Breast epithelium (tissue), 4 donors: ENCODE measurements at places on chromosomes 6 and 20. TPM values are rescaled to one million over a fixed set of nuclear protein-coding genes. Genes with fewer than 3 reads are reported as not detected.

GRCh38 chr6:153121311-153121710 is 9.8 kb downstream of the RGS17 start:
- no peak for DNase-seq
- no peaks in the 10 kb centered on the region for H3K36me3 ChIP-seq
- no peaks in the 10 kb centered on the region for H3K4me1 ChIP-seq
- H3K27ac ChIP-seq: no peak overlapping the region
- no peaks in the 10 kb centered on the region for H3K27me3 ChIP-seq
- no peak overlapping the region for H3K4me3 ChIP-seq

DNA sequence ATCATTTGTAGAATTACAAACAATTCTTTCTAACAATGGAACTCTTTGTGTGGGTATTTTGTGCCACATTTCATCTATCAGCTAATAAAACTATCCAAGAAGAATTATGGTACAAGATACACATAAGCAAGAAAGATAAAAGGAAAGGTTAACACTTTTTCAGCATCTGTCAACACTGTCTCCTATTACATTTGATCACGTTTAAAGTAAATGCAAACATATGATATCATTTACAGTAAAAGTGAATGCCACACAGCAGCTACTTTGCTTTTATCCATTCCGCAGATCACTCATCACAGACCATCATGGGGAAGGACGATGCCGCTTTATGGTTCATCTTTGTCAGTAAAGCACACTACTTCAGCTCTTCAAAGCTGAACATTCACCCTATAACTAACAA is 456.4 kb upstream of the MANEA start:
- no peak overlapping the region for H3K4me3 ChIP-seq
- no peaks in the 10 kb centered on the region for H3K36me3 ChIP-seq
- no peaks in the 10 kb centered on the region for H3K27me3 ChIP-seq

GRCh38 chr6:88287696-88288095 is 121.5 kb upstream of the CNR1 start:
- H3K27ac ChIP-seq: no peak overlapping the region
- no peak for DNase-seq
- H3K27me3 ChIP-seq: no peaks in the 10 kb centered on the region

- no peak overlapping the region for H3K4me3 ChIP-seq
- no peaks in the 10 kb centered on the region for H3K27me3 ChIP-seq
- H3K4me1 ChIP-seq: no peaks in the 10 kb centered on the region
Measured at GRCh38 chr6:128595544-128595943, 75.1 kb upstream of the PTPRK start.

- no peak overlapping the region for H3K4me3 ChIP-seq
- DNase-seq: no peak
- no peaks in the 10 kb centered on the region for H3K36me3 ChIP-seq
- no peak overlapping the region for H3K27ac ChIP-seq
- no peaks in the 10 kb centered on the region for H3K4me1 ChIP-seq
Measured at GRCh38 chr20:36688630-36689029, 42.6 kb upstream of the SLA2 start.

- H3K27me3 ChIP-seq: no peaks in the 10 kb centered on the region
- H3K36me3 ChIP-seq: no peaks in the 10 kb centered on the region
- no peaks in the 10 kb centered on the region for H3K4me1 ChIP-seq
- no peak for DNase-seq
Measured at GRCh38 chr6:13485923-13486562, 1.4 kb downstream of the GFOD1 start.

GRCh38 chr20:59578436-59579403 is 25.6 kb upstream of the PHACTR3 start:
- H3K4me3 ChIP-seq: no peak overlapping the region
- peak; percentile 31 for DNase-seq
- H3K27me3 ChIP-seq: peaks cover 69% of the 10 kb centered on the region

The HDGFL1 gene
- total RNA-seq: not detected

The TBXT gene
- not detected for total RNA-seq

DNA sequence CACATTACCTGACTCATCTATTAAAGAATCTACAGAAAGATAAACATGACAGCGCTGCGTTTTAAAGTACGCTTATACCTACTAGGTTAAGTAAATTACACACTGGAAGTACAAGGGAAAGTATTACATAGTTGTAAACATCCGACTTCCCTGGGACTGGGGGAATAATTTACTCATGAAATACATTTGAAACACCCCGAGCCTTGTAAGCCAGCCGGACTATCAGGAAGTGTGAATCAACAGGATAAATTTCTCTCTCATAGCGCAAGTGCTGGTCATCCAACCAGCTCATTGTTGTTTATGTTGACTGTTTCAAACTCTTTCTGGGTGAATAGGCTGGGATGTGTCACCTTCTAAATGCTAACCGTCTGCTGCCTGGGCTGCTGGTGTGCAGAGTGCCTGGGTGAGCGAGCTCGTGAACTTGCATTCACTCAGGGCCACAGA is 4.9 kb downstream of the BMP6 start:
- H3K4me3 ChIP-seq: no peak overlapping the region
- H3K36me3 ChIP-seq: no peaks in the 10 kb centered on the region
- H3K27ac ChIP-seq: no peak overlapping the region
- DNase-seq: no peak
- peaks cover 58% of the 10 kb centered on the region for H3K27me3 ChIP-seq

- H3K4me1 ChIP-seq: no peaks in the 10 kb centered on the region
- no peak overlapping the region for H3K27ac ChIP-seq
- no peaks in the 10 kb centered on the region for H3K27me3 ChIP-seq
- no peak overlapping the region for H3K4me3 ChIP-seq
Measured at GRCh38 chr6:145213614-145214013, 521.7 kb downstream of the EPM2A start.

The UBE2J1 gene
- total RNA-seq: 34.4 TPM

- H3K27ac ChIP-seq: no peak overlapping the region
- no peak for DNase-seq
- H3K27me3 ChIP-seq: no peaks in the 10 kb centered on the region
- H3K36me3 ChIP-seq: no peaks in the 10 kb centered on the region
- no peaks in the 10 kb centered on the region for H3K4me1 ChIP-seq
Measured at GRCh38 chr20:51429144-51429482, 113.4 kb downstream of the NFATC2 start.
